ENCODE measurements at places on chromosomes 7 and 10.

- DNase-seq: no peak
Observed at GRCh38 chr7:31106303-31107105, 54.4 kb downstream of the ADCYAP1R1 start.

DNA sequence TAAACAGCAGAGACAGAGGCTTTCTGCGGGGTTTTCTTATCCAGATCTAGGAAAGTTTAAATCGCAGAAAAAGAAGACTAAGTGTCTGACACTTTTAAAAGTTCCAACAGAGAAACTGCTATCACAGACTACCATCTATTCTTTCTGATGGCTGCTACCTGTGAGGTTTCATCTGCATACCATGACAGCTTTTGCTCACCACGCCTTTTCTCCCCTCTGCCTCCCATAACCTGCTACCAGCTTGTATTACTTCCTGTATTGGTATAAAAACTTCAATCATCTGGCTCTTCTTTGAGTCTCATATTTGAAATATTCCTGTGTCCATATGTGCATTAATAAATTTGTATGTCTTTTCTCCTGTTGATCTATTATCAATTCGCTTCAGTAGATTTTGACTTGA is 34.1 kb upstream of the RTKN2 start:
- DNase-seq: no peak

- DNase-seq: no peak
Observed at GRCh38 chr7:28405662-28406061, 6.7 kb upstream of the CREB5 start.

- DNase-seq: no peak
Observed at GRCh38 chr10:131890276-131891195, 10.3 kb upstream of the PPP2R2D start.

DNA sequence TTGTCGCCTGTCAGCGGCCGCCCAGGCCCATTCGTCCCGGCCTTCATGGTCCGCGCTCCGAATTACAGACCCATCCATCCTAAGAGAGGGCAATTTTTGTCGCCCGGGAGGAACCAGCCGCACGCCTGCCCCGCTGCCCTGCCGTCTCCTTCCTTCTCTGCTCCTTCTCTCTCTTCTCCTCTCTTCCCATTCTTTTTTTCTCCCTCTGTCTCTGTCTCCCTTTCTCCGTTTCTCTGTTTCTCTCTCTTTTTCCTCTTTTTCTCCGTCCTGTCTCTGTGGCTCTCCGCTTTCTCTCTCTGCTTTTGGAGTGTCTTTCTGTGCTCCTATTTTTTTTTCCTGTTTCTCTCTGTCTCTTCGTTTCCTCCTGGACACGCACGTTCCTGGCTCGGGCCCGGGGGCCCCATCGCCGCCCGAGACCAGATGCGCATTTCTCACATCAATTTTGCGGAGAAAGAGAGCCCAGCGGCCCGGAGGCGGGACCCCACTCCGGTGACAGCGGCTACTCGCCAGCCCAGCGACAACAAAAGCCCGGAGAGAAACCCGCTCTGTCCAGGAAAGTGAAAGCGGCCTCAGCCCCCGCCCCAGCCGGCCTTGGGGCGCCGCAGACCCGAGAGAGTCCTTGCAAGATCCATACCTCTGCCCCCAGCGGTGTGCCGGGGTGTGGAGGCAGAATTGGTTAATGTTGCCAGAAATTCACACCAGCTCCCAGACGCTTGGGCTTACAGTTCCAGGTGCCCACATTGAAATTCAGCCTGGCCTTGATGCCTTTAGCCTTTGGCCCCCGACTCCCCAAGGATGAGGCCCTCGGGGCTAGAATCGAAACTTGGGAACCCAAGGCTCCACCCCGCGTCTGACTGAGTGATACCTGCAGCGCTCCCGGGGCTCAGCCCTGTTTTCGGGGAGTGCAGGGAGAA is 4.1 kb downstream of the LBX1 start:
- no peak for DNase-seq

DNA sequence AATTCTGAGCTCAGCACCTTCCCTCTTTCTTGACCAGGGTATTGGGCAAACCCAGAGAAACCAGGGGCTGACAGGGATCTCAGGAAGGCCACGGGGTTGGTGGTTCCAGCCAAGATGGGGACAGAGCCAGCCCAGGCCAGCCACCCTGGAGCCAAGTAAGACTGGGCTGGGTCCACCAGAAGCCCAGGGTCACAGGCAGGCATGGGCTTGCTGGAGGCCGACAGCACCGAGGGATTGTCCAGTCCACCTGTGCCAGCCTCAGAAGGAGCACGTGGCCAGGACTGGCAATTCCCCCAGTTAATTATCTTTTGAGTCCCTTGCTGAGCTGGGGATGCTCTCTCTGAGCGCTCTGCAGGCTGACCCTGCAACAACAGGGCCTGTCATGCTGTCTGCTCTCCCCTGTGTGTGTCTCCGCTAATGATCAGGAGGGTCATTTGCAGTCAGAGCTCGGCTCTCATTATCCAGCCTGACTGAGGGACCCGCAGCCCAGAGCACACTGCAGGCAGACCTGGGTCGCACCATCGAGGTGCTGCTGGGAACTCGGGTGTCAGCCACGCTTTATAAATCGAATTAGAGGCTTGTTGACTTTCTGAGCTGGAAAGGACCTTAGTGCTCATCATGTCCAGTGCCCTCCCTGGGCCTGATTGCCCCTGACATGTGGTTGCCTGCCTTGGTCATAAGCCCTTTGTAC is 69.5 kb upstream of the PPIF start:
- no peak for DNase-seq

DNA sequence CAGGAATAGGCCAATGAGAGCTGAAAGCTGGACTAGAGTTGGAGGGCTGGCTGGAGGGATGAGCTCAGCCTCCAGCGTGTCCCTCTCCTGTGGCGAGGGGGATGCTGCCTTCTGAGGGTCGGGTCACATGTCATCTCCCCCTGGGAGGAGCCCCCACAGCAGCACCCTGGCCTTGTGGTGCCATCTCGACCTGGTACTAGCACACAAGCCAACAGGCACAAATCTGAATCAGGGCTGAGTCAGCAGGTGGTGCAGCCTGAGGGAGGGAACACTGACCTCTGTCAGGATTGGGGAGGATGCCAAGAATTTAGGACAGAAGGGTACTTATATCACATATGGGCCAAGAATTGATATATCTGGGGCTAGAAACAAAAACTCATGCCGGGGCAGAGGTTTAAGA is 280.4 kb downstream of the CELF2 start:
- no peak for DNase-seq

DNA sequence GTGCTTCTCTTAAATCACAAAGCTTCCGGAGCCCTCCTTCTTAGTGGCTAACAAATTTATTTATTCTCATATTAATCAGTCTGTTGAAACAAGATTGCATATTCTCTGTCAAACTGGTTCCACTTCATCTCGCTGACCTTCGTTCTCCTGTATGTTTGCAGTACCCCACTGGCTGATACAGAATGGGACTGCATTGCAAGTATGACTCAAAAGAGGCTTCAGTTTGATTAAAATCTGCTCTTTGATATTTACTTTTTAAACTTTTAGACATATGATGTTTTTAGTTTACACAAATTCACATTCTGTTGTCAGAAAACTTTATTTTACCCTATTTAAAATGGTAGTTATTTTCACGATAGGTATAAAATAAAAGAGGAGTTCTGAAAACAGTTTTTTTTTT is 14.3 kb upstream of the ARHGAP12 start:
- DNase-seq: no peak

DNA sequence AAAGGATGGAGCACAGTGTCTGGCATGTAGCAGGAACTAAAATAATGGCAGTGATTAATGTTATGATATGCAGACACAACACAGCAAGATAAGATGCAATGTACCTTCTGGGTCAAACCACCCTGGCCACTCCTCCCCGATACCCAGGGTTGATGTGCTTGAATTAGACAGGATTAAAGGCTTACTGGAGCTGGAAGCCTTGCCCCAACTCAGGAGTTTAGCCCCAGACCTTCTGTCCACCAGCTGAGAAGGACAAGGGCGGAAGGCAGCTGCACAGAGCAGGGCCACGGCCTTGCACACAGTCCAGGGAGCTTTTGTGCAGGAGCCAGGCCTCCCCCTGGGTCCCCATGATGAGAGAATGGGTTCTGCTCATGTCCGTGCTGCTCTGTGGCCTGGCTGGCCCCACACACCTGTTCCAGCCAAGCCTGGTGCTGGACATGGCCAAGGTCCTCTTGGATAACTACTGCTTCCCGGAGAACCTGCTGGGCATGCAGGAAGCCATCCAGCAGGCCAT is at the start of gene RBP3:
TSS of gene RBP3 (plus strand) at position 226 of the 514 bp plus-strand sequence. CDS start at position 348, 122 bp downstream.
- DNase-seq: no peak

DNA sequence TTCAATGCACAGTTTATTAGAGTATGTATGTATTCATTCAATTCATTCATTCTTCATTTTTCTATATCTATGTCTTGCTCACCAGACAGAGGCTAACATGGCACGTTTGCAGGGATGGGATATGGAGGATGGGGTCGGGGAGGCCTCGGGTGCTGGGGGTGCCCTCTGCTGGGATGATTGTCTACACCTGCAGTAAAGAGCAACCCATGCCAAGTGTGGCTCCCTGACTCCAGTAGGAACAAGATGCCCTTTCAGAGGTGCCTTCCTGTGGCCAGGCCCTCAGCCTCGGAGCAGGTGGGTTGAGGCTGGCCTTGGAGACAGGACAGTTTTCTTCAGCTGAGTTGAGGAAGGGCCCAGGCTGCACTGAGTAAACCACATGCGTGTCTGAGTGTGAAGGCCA is 157.2 kb downstream of the SH2D4B start:
- DNase-seq: no peak

- no peak for DNase-seq
Observed at GRCh38 chr10:5971315-5971832, 6.0 kb downstream of the IL15RA start.

DNA sequence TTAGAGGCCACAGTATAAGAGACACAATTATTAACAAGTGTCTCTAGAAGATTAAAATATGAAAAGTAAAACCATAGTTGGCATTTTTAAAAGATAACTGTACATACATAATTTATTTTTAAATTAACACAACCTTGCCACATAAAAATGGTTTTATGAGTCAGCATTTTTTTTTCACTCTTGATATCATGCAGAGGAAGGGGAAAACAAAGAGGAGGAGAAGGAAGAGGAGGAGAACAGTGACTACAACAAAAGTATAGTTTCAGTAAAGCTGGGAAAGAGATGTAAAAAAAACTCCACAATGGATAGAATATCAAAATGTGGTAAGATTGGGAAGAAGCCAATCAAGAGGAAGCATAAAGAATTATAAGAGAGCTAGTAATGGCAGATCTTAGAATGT is 34.0 kb downstream of the CH25H start:
- no peak for DNase-seq

DNA sequence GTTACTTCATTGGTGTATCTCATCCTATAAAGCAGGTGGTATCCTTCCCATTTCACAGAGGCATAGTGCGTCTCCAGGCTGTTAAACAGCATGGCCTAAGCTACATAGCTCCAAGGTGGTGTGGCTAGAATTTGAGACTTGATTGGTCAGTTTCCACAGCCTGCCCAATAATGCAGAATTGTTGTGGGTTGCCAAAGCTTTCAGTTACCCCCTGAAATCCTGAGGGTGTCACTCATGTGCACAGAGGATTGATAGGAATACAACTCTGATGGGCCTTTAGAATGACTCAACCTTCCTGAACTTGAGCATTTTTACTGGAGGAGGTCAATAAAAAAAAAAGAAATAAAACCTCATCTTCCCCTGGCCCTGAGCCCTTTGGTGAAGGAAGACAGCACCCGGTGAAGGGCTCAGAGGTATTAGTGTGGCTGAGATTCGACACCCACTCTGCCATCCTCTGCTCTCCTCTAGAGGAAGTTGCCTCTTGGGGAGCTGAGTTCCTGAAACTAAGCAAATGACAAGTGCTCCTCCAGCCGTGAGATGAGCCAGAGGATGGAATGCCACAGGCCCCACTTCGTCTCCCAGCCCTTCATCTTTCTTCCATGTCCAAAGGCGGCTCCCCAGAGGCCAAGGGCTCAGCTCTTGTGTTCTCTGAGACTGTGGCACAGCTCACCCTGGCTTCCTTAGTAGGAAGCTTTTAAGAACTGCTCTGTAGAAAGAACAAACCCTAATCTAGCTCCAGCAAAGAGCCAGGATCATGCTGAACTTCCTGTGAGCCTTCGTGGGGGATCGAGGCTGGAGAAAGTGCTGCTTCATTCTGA is 1.0 kb downstream of the ACSL5 start:
- DNase-seq: no peak

GRCh38 chr10:72756674-72757385 is 64.9 kb downstream of the MCU start:
- DNase-seq: no peak

DNA sequence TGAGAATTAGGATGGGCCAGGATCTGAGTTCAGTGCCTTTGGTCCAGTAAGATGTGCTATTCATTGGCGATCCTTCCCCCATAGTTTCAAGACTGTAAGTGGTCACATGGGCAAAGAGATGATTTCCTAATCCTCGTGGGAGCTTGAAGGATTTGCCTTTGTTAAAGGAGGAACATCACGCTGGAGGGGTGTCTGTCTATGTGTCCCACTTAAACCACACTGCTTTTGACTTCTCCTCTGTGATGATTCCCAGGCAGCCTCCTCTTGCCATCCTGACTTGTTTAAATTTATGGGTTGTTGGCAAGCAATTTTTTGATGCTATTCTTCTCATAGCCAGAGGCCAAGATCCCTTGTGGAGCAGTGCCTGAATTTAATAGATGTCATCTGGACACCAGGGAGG is 154.0 kb downstream of the TCF7L2 start:
- DNase-seq: no peak

DNA sequence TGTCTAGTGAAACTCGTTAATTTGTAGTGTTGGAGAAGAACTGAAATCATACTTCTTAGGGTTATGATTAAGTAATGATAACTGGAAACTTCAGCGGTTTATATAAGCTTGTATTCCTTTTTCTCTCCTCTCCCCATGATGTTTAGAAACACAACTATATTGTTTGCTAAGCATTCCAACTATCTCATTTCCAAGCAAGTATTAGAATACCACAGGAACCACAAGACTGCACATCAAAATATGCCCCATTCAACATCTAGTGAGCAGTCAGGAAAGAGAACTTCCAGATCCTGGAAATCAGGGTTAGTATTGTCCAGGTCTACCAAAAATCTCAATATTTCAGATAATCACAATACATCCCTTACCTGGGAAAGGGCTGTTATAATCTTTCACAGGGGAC is 187.6 kb downstream of the CFTR start:
- DNase-seq: no peak

DNA sequence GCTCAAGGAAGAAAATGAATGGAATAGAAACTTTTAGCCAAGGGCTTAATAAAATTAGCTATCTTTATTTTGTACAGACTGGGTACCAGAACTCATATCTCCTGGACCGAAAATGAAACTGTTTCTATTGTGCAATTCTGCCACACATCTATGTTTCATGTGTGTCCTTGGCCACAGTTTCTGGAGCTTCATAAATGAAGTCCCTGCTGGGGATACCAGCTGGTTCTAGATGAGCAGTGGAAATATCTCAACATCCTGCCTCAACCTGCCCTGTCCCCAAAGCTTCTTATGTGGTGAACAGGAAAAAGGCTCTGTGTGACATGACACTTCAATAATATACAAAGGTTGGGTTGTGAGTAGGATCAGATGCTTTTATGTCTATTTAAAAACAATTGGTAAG is 310.1 kb upstream of the SORCS1 start:
- no peak for DNase-seq

DNA sequence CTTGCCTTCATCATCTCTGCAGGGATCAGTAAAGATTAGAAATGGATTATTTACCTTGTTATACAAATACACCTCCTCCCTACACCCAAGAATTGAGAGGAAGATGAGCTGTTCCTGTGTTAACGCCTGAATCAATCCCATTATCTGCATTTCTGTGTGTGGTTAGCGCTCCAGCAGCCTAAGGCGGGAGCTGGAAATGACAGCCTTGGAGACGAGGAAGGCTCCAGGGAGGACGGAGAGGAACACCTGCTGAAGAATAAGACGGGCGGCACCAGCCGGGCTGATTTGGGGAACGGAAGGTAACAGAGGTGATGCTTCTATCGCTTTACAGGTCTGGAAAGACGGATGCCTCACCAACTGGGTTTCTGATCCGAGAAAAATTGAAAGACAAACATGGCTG is 34.2 kb upstream of the DDC start:
- no peak for DNase-seq

Data from DMS79 treated with DMSO at 0.1 percent for 48 hours (cell line).